ENCODE measurements at places on chromosomes 2 and 18. TPM values are rescaled to one million over a fixed set of nuclear protein-coding genes. Genes with fewer than 3 reads are reported as not detected.

DNA sequence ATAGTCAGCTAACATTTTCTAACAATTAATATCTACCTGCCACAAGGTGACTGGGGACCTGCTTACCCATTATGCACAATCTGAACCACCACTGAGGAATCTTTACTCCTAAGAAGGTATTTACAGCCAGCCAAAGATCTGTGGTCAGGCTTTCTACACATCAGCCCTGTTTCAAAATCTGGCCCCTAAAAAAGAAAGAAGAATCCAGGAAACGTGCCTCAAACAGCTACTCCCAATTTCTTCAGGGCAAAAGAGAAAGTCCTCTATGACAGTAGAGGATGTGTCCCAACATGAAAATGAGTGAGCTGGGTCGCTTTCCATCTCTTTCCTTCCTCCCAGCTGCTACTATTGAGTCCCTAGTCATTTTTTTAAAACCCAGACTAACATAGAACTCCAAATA lies 79.5 kb downstream of the EPB41L3 start:
- DNase-seq, result no peak

- DNase-seq, result no peak
Observed at GRCh38 chr2:207734636-207735512, 23.4 kb downstream of the CCNYL1 start.

DNA sequence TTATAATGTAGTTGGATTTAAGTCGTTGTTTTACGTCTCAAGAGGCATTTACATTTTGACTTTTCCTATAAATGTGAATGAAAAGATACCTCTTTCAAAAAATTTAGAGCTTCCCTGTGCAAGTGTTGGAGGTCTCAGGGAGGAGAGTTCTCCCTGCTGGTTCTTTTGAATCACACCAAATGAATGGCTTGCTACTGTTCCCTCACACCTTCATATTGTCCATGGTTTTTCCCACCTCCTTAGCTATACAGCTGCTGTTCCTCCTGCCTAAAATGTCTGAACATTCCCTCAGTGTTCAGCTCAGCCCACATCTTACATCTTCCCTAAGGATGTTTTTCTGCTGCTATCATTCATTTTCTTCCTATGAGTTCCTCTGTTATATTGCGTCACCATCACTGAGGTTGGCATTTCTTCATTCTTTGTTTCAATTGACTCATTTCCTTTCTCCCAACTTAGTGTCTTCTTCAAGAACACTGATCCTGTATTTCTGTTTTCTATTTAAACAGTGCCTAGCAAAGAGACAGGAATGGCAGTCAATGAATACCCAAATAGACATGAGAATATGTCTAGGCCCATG lies 46.0 kb downstream of the COX7A2L start:
- no peak for DNase-seq

Gene SUPT7L
- total RNA-seq, result 42.8 TPM

Gene MAP3K19
- not detected for total RNA-seq

Gene TBR1
- not detected for total RNA-seq

Data from activated naive CD8-positive, alpha-beta T cell treated with anti-CD3 and anti-CD28 coated beads, Interleukin-2, amount 10 ng/mL, durations not matched to agents 7 days and 5 days (primary cell).